Activated CD8-positive, alpha-beta memory T cell treated with anti-CD3 and anti-CD28 coated beads for 1 hour (primary cell): ENCODE measurements at places on chromosomes 4 and X.

- DNase-seq: no peak
Measured at GRCh38 chr4:152023674-152024073, 262.9 kb upstream of the GATB start.

GRCh38 chrX:142733327-142733726 lies 292.4 kb upstream of the SPANXN4 start:
- DNase-seq: no peak

GRCh38 chrX:63657821-63658220 lies 127.2 kb downstream of the ARHGEF9 start:
- DNase-seq: no peak

DNA sequence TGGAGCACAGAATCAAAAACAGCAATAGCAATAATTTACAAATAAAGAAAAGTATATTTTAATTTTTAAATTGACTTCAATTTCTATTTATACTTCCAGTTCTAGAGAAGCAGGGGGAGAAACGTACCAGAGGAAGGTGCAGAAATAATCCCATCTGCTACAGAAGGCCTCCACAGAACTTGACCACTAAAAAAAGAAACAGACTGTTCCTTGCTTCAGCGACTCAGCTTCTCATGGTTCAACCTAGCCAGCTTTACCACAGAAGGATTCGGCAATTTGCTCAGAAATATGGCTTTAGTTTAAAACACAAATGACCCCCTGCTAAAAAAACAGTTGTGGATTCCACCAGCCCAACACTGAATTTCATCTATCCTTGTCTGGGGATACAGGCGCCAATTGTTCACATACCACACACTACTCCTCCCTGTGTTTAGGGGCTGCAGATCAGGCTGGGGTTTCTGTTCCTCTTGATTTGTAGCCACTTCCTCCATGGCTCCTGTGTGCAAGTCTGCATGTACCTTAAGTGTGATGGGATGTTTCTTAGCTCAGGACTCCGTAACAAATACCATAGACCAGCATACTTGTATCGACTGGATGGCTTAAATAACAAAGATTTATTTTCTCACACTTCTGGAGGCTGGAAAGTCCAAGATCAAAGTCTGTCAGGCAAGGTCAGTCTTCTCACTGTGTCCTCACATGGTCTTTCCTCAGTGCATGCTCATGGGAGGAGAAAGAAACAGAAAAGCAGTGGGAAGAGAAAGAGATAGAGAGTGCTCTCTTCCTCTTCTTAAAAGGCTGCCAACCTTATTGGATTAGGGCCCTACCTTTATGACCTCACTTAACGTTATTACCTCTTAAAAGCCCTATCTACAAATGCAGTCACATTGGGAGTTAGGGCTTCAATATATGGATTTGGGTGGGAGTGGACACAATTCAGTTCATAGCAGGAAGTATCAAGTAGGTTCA lies 79.1 kb downstream of the AMOT start:
- no peak for DNase-seq

GRCh38 chr4:85512446-85513205 lies 37.7 kb downstream of the ARHGAP24 start:
- no peak for DNase-seq

DNA sequence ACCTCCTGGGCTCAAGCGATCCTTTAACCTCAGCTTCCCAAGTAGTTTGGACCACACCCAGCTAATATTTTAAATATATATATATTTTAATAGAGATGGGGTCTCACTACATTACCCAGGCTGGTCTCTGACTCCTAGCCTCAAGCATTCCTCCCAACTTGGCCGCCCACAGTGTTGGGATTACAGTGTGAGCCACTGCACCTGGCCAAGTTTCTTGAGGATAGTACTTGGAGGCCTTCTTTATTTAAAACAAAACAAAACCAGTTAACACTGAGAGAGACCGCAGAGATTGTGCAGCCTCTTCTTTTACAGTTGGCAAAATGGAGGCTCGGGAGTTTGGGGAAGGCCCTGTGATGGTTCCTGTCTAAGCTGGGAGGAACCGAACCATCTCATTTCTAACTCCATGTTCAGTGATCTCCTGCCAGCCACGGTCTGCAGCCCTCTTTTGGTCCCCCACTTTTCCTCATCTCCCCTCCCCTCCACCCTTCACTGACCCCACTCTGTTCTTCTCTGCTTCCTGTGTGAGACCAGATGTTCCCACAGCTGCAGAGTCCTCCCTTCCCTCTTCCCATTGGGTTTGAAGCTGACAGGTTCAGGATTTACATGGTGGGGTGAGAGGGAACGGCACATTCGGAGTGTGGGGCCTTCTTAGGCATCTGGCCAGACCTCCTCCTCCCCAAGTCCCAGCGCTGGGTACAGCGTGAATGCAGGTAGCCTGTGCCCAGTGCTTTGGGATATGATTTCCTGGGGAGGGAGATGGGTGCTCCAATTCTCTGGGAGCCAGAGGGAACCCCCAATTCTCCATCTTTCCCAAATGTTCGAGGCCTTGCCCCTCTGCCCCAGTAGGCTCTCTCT lies 1.4 kb upstream of the SORCS2 start:
- DNase-seq: no peak

DNA sequence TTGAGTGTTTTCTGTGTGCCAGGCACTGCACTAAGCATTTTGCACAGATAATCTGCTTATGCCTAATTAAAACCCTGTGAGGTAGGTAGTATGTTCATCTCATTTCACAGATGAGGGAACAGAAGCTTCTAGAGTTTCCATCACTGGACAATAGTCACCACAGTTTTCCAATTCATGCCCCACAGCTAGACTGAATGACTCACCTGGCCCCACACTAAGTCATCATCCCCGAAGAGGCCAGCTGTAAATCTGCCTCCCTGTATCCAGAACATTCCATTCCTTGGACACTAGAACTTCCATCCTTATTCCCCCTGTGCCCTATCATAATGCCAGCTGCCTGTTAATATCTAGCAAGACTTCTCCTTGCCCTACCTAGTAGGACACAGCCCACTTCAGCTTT lies 40.9 kb upstream of the NYX start:
- no peak for DNase-seq

- DNase-seq: no peak
Measured at GRCh38 chrX:41384051-41384705, 50.2 kb downstream of the DDX3X start.

GRCh38 chr4:82613121-82613520 lies 51.3 kb upstream of the TMEM150C start:
- DNase-seq: no peak

DNA sequence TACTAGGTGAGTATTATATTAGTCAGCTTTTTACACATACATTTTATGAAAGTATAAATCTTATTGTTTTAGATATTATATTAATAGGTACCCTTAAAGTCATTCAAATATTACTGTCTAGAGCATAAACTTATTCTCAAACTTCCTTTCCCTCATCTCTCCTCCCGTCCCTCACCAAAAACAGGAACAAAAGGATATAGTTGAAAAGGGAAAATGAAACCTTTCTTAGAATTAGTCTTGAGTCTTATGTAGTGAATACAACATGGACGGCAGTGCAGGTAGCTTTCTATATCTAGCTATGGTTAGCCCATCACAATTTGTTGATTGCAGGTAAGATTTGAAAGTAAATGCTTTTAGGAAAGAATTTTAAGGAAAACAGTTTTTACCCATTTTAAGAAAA lies 65.6 kb downstream of the RBPJ start:
- no peak for DNase-seq

DNA sequence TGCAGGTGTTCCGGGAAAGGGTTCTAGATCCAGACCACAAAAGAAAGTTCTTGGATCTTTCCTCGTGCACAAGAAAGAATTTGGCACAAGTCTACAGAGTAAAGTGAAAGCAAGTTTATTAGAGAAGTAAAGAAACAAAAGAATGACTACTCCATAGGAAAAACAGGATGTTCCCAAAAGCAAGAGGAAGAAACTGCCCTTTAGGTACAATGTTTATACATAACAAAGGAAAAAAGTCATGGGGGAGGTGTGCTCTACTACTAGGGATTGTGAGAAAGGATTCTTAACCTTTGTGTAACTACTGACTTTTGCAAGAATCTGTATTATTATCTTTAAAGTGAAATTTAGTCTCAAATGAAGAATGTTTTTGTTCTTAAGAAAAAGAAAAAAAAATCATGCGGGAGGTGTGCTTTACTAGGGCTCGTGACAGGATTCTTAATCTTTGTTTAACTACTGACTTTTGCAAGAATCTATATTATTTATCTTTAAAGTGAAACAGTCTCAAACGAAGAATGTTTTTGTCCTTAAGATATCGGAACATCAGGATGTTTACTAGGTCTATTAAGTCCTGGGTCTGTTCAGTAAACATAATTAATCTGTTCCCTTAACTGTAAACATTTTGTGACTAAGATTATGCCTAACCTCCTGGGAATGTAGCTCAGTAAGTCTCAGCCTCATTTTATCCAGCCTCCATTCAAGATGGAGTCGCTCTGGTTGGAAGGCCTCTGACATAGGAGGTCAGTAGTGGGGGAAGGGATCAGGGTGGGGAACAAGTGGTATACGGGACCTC lies 110.4 kb upstream of the BEND4 start:
- no peak for DNase-seq

- no peak for DNase-seq
Measured at GRCh38 chr4:21544415-21544814, 404.2 kb downstream of the KCNIP4 start.

- no peak for DNase-seq
Measured at GRCh38 chr4:7660176-7661039, 225.7 kb upstream of the PSAPL1 start.

DNA sequence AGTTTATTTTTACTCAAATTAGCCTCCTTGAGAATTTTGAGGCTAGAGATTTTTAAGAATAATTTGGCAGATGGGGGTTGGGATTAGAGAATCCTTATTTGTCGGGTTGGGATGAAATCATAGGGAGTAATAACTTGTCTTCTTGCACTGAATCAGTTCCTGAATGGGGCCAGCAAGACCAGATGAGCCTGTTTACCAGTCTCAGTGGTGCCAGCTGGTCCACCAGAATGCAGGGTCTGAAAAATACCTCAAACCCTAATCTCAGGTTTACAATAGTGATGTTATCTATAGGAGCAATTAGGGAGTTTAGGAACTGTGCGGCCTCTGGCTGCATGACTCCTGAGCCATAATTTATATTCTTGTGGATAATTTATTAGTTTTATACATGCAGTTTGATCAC lies 705.9 kb upstream of the AGA start:
- DNase-seq: no peak

DNA sequence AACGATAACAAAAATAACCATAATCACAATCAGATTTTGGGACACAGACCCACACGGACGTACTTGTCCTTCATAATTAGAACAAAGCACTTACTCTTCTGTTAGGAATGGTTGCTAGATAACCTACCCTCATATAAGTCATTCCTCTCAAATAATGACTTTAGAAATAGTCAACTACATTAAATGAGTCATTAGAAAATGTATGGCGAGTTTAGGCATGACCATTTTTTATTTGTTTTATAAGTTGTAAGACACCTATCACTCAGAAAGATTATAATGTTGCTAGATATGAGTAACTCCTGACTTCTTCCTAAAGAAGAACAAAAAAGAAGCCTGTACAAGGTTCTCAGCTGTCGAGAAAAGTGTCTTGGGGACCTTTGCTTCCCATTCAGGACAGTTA lies 1637.5 kb upstream of the PCDH7 start:
- DNase-seq: no peak

DNA sequence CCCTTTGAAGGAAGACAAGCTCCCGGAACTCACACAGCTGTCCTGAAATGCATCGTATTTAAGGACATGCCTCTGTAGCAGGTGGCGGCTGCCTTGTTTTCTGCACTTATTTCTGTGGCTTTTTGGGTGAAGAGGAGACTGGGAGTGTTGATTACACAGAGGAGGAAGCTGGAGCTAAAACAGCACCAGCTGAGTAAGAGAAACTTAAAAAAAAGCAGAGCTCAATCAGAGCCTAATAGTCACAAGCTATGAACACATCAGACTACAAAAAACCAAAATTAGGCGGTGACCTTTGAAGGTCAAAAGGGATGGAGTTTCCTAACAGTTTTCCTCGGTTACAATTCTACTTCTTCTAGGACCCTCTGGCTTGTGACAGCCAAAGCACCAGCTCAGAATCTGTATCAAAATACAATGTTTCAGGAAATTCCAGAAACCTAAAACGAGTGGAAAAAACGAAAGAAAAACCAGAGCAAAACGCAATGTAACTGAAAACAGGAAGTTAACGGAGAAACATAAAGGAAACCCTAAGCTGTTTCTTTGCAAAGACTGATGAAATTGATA lies 13.5 kb downstream of the PRKX start:
- no peak for DNase-seq

GRCh38 chr4:113173793-113174264 lies 124.4 kb downstream of the ANK2 start:
- no peak for DNase-seq
